Endothelial cell of umbilical vein (primary cell): ENCODE measurements at places on chromosomes 5 and 9. TPM values are rescaled to one million over a fixed set of nuclear protein-coding genes. Genes with fewer than 3 reads are reported as not detected.

- no peak overlapping the region for H3K27ac ChIP-seq
- H3K4me1 ChIP-seq, result peaks cover 28% of the 10 kb centered on the region
- no peak overlapping the region for H3K4me3 ChIP-seq
- no peaks in the 10 kb centered on the region for H3K36me3 ChIP-seq
- H3K27me3 ChIP-seq, result no peaks in the 10 kb centered on the region
Observed at GRCh38 chr5:76638479-76638878, 15.3 kb upstream of the F2RL2 start.

GRCh38 chr5:158303275-158303674 lies 444.3 kb upstream of the CLINT1 start:
- H3K27ac ChIP-seq, result no peak overlapping the region
- no peak for DNase-seq
- H3K4me3 ChIP-seq, result no peak overlapping the region
- no peaks in the 10 kb centered on the region for H3K4me1 ChIP-seq

DNA sequence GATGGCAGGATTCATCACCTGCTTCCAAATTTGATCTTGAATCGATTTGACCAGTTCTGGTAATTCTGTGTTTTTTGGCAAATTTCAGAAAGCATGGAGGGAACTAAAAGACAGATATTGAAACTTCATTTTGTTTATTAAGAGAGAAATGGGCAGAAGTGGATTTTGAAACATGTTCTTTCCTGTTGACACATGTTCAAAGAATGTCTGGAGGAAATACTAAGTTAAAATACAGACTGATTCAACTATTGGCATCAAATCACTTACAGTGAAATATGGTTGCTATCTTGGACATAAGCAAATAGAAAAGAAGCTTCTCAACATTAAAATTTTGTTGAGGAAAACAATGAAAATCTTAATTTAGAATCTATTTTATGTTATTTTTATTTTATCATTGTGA lies 19.3 kb upstream of the GZMK start:
- no peaks in the 10 kb centered on the region for H3K27me3 ChIP-seq
- peak overlapping the region; percentile 89 for H3K27ac ChIP-seq
- DNase-seq, result peak; percentile 67

DNA sequence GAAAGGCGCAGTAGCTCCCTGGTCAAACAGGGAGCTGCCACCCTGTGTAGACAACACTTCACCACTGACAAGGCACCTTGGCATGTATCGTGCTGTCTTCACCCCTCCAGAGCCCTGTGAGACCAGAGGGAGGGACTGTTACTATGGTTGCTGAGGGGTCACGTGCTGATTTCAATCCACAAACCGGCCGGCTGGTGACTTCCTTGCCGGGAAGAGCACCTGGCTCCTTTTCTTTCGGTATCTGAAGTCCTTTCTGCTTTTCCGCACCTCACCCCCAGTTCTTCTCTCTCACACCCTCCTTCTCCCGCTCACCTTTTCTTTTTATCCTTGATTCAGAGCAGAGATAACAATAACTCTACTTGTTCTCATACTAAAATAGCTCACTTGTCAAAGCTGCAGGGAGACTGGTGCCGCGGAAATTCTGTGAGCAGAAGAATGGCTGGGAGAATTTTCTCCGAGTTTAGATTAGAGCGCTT lies 327.2 kb downstream of the ZSWIM6 start:
- no peaks in the 10 kb centered on the region for H3K36me3 ChIP-seq
- H3K4me1 ChIP-seq, result no peaks in the 10 kb centered on the region
- H3K27ac ChIP-seq, result no peak overlapping the region
- peaks cover 5% of the 10 kb centered on the region for H3K27me3 ChIP-seq
- no peak overlapping the region for H3K4me3 ChIP-seq

- no peaks in the 10 kb centered on the region for H3K36me3 ChIP-seq
- DNase-seq, result peak; percentile 70
- H3K4me1 ChIP-seq, result peaks cover 19% of the 10 kb centered on the region
- peak overlapping the region; percentile 47 for H3K27ac ChIP-seq
- peak overlapping the region; percentile 85 for H3K4me3 ChIP-seq
Observed at GRCh38 chr5:56816546-56817081, 1.3 kb downstream of the MAP3K1 start.

DNA sequence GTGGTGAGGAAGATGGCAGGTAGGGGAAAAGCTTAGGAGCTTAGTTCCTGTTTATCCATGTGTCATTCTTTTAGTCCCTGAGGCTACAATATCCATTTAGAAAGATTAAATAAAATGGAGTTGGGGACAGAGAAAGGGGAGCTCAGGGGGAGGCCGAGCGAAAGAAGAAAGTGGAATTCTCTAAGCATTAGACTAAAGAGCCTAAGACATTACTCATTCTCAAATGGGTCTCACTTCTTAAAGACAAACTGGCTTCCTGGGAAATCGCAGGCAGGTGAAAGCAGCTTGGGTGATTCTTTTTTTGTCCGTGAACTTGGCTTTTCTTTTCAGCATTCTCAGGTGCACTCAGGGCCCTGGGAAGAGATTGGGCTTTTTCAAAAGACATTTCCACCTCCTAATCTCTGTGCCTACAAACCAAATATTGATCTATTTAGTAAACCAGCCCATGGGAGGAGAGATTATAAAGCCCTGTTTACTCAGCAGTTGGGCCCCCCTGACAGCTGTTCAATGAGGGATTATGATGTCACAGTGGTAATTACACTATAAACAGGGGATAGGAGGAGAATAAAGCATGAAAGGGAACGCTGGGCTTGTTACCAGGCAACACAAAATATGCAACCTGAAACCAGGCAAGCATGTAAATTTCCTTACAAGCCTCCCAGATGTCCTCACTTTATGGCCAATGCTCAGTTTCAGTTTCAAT lies 584.0 kb downstream of the ACTL7B start:
- no peaks in the 10 kb centered on the region for H3K27me3 ChIP-seq
- H3K27ac ChIP-seq, result no peak overlapping the region
- no peak overlapping the region for H3K4me3 ChIP-seq
- H3K36me3 ChIP-seq, result no peaks in the 10 kb centered on the region
- peak; percentile 7 for DNase-seq
- no peaks in the 10 kb centered on the region for H3K4me1 ChIP-seq

DNA sequence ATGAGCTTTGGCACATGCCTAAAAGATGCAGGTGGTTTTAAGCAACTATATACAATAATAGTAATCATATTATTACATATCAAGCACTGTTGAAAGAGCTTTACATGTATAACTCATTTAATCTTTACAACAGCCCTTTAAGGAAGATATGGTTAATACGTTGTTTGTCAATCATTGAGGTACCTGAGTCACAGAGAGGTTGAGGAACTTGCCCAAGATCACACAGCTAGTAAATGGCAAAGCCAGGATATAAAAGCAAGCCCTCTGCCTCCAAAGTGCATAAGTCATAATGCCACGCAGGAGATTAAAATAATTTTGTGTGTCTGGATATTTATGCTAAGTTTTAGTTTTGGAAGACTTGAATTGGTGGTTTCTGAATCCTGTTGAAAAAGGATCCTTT lies 90.2 kb downstream of the DAPK1 start:
- H3K27me3 ChIP-seq, result no peaks in the 10 kb centered on the region
- no peaks in the 10 kb centered on the region for H3K36me3 ChIP-seq
- H3K4me3 ChIP-seq, result no peak overlapping the region
- peaks cover 1% of the 10 kb centered on the region for H3K4me1 ChIP-seq
- H3K27ac ChIP-seq, result no peak overlapping the region

DNA sequence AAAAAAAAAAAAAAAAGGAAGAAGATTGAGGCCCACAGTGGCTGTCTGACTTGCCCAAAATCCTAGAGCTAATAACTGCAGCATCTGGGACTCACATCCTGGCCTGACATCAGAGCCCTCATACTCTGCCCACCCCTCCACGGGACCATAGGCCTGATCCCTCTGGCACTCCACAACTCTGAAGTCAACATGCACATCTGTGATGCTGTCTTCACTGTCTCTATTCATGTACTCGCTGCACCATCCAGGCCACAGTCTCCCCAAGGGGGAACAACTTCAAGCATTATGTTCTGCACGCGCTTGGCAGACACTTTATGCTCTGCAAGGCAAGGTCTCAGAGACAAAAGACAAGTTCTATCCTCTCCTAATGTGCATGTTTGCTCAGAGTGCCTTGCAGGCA lies 158.2 kb downstream of the SPOCK1 start:
- no peak overlapping the region for H3K4me3 ChIP-seq
- peaks cover 41% of the 10 kb centered on the region for H3K4me1 ChIP-seq
- no peak overlapping the region for H3K27ac ChIP-seq
- H3K36me3 ChIP-seq, result no peaks in the 10 kb centered on the region
- DNase-seq, result no peak

DNA sequence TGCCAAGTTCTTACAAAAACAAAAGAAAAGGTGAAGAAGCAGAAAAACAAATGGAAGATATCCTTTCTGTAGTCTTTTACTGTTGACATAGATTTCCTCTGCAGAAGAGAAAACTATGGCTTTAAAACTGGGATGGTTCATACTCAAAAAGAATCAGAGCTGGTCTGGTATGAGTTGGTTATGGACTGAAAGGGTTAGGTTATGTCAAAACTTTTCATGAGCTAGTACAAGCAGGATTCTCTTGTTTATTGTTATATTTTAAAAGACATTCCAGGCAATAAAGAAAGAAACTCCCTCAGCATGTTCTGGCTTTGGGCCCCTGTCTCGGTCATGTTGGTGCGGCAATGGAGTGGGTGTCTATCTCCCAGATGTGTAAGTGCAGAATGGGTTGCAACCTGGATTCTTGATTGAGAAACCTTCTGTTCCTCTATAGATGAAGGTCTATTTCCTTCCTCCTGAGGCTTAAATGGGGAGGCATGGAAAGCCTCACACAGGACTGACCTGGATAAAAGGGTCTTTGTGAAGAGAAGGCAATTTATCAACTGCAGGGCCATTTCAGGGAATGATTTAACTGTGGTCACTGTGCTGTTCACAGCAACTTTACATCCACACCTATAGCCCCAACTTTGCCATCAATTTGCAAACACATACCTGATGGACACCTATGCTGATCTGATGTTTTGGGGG lies 209.6 kb upstream of the TNC start:
- no peak overlapping the region for H3K4me3 ChIP-seq
- no peak for DNase-seq
- no peak overlapping the region for H3K27ac ChIP-seq
- no peaks in the 10 kb centered on the region for H3K27me3 ChIP-seq

DNA sequence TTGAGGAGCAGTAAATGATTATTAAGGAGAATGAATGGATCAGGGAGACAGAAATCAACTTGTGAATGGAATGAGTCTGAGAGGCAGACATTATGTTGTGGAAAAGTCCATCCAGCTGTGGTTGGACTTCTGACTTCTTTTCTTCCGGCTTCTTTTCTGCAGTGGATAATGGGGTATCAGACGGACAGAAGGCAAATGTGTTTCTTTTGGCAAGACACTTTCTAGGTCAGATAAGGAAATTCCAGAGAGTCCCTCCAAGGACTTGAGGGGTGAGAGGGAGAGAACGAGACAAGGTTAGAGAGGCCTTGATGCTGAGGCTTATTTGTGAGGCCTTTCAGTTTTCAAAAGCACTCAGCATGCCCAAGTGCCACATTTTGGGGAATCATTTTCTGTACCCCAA lies 17.1 kb upstream of the GRHPR start:
- H3K27me3 ChIP-seq, result peaks cover 15% of the 10 kb centered on the region
- no peaks in the 10 kb centered on the region for H3K4me1 ChIP-seq
- no peaks in the 10 kb centered on the region for H3K36me3 ChIP-seq
- no peak overlapping the region for H3K4me3 ChIP-seq
- no peak overlapping the region for H3K27ac ChIP-seq

- no peaks in the 10 kb centered on the region for H3K4me1 ChIP-seq
- DNase-seq, result no peak
- H3K27ac ChIP-seq, result no peak overlapping the region
- H3K36me3 ChIP-seq, result no peaks in the 10 kb centered on the region
- no peak overlapping the region for H3K4me3 ChIP-seq
- no peaks in the 10 kb centered on the region for H3K27me3 ChIP-seq
Observed at GRCh38 chr5:150209099-150209635, 19.3 kb downstream of the SLC6A7 start.

GRCh38 chr5:35038891-35039290 lies 8.9 kb downstream of the AGXT2 start:
- no peak for DNase-seq
- no peak overlapping the region for H3K27ac ChIP-seq
- H3K4me3 ChIP-seq, result no peak overlapping the region
- H3K27me3 ChIP-seq, result peaks cover 3% of the 10 kb centered on the region
- H3K4me1 ChIP-seq, result no peaks in the 10 kb centered on the region
- no peaks in the 10 kb centered on the region for H3K36me3 ChIP-seq

DNA sequence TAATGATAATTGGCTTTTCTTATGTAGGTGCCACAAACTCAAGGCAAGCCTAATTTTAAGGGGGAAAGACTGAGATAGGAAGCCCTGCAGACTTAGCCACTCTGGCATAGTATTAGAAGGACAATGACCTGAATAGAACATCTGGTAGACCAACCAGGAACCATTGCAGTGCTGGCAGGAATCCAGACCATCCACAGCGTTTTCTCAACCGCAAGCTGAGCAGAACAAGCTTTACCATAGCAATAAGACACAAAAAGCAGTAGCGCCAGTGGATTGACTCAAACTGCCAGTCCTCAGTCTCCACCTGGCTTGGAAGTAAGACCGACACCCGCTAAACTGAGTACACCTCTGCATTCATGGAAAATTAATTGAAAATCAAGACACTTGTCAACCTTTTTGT lies 141.3 kb upstream of the LPAR1 start:
- H3K27me3 ChIP-seq, result no peaks in the 10 kb centered on the region
- H3K36me3 ChIP-seq, result no peaks in the 10 kb centered on the region
- H3K4me1 ChIP-seq, result no peaks in the 10 kb centered on the region
- H3K27ac ChIP-seq, result no peak overlapping the region
- no peak for DNase-seq

DNA sequence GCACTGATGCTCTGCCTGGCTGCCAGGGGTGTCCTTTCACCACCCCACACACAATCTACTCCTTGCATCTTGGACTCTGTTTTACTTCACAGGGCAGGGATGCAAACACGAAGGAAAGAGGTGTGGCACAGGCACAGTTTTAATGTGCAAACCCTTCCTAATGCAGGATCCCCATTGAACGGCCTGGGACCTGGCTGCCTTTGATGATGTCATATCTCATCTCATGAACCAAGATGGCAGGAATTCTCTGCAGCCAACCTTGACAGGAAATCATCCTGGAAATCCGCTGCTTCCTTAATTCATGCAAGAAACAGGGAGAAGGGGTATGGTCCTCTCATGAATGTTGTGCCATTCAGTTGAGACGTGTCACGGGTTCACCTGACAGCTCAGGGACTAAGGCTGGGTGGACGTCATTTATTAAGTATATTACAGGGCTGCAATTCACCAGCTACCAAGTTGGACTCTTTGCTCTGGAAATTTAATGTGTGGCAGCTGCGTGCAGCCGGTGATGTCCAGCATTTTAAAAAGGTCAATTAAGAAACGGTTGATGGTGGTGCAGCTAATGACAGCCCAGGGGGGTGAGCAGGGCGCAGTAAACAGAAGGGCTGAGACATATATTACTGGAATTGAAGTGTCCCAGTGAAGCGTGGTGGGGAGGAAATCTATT lies 91.5 kb downstream of the LMNB1 start:
- no peak for DNase-seq
- no peak overlapping the region for H3K4me3 ChIP-seq
- H3K27me3 ChIP-seq, result no peaks in the 10 kb centered on the region
- H3K4me1 ChIP-seq, result peaks cover 14% of the 10 kb centered on the region
- no peak overlapping the region for H3K27ac ChIP-seq

PCDHA1 gene
- polyA plus RNA-seq, result 0.03 and 0.04 TPM in 2 replicates

GOLGA1 gene
- 12.4 and 13.1 TPM in 2 replicates for polyA plus RNA-seq

WDR38 gene
- polyA plus RNA-seq, result not detected in 2 replicates

TMC1 gene
- polyA plus RNA-seq, result 0.30 TPM in 1 of 2 replicates, not detected in the other

TRPM3 gene
- polyA plus RNA-seq, result 0.10 and 0.17 TPM in 2 replicates

FBN2 gene
- 17.2 and 21.8 TPM in 2 replicates for polyA plus RNA-seq

CARD6 gene
- polyA plus RNA-seq, result 11.0 and 11.3 TPM in 2 replicates

CDKN2B gene
- 1.6 and 2.1 TPM in 2 replicates for polyA plus RNA-seq

KLF9 gene
- 6.6 and 7.3 TPM in 2 replicates for polyA plus RNA-seq

NOXA1 gene
- 0.40 and 0.51 TPM in 2 replicates for polyA plus RNA-seq

CATSPER3 gene
- 0.35 and 0.43 TPM in 2 replicates for polyA plus RNA-seq

SMIM33 gene
- polyA plus RNA-seq, result not detected in 2 replicates
